Fibroblast of skin of scalp (primary cell): ENCODE measurements at places on chromosomes 2 and 18.

DNA sequence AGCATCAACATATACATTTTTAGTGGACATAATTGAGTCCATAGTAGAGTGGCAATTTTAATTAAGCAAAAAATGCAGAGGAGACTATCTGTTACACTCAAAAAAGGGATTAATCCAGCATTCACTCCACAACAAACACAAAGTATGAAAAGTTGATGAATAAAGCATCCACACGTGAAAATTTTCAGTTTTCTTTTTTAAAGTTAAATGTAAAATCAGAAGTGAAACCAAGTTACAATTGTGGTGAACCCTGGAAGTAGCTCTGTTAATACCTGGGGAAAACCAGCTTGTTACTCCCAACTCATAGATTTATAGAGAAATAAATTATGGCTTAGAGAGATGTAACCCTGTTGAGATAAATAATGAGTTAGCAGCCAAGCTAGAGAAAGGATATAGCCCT, 807.8 kb downstream of the TRIB2 start:
- no peak for DNase-seq

GRCh38 chr2:174786066-174786725, 21.9 kb upstream of the CHRNA1 start:
- peak; percentile 63 for DNase-seq

DNA sequence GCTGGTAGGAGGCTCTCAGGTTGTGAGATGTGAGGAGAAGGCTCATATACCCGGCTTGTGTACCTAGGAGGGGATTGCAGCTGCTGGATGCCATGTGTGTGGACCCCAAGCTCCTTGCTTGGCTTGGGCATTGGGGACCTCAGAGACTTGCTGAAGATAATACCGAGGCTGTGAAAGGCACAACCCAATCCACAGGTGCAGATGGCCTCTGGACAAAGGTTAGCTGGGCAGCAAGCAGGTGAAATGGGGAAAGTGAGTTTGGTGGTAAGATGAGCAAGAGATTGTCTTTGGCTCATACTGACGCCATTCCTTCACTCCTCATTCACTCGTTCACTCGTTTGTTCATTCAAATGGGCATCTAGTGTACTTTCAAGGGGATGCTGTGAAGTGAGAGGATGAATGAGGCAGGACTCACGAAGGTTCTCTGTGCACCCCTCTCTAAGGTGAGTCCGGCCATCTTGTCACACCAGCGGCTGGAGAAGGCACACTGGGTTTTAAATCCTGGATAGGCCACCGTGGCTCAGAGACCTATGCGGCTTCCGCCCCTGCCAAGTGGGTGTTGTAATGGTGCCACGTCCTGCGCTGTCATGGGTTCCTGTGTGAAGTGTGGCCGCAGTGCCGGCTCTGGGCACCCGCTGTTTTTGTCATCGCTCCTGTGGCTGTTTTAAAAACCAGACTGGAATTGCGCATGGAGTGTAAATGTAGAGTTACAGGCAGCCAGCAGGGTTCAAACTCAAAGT, 13.7 kb downstream of the FBLN7 start:
- DNase-seq = no peak

GRCh38 chr18:13381944-13382365, 163.4 kb downstream of the LDLRAD4 start:
- DNase-seq = peak; percentile 66

DNA sequence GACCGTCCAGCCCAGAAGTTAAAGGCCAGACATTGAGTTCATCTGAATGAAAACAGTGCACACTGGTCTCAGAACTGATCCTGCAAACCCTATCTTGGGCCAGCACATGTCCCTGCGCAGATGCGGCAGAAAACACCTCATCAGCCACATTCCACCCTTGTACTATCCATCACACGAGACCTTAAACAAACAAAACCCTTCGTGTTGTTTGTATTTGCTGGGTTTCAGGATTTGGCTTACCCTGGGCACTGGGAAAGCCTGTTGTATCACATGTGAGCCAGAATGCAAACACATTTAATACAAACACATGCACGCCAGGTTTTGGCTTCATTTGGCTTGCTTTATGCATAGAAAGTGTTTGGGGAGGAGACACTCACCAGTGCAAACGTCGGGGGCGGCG, 12.5 kb downstream of the WIPF1 start:
- no peak for DNase-seq

DNA sequence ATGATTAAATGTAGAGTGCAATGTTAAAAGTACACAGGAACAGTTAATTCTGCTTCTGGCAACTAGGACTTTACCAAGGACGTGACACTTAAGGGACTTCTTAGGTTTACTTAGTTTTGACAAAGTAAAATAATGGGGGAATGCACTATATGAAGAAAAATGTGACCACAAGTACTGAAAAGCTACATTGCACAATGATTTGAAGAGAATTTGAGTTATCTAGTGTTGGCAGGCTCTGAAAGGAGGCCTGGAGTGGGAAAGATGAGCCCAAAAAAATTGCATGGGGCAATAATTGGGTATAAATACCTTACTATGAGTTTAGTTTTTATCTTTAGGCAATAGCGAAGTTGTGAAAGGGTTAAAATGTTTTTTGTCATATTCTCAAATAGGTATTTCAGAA, 173.7 kb downstream of the DOK6 start:
- DNase-seq = peak; percentile 16

GRCh38 chr2:25301453-25302352, 40.0 kb downstream of the DNMT3A start:
- DNase-seq = peak; percentile 73

- no peak for DNase-seq
These were observed 32.9 kb downstream of the ACTR3 start for GRCh38 chr2:113922784-113923183.

- DNase-seq = no peak
These were observed 35.1 kb upstream of the CDC42EP3 start for GRCh38 chr2:37706334-37707183.
